ENCODE measurements at places on chromosomes 3 and 15.

- no peak for DNase-seq
Measured at GRCh38 chr3:67580430-67581000, 73.9 kb downstream of the SUCLG2 start.

DNA sequence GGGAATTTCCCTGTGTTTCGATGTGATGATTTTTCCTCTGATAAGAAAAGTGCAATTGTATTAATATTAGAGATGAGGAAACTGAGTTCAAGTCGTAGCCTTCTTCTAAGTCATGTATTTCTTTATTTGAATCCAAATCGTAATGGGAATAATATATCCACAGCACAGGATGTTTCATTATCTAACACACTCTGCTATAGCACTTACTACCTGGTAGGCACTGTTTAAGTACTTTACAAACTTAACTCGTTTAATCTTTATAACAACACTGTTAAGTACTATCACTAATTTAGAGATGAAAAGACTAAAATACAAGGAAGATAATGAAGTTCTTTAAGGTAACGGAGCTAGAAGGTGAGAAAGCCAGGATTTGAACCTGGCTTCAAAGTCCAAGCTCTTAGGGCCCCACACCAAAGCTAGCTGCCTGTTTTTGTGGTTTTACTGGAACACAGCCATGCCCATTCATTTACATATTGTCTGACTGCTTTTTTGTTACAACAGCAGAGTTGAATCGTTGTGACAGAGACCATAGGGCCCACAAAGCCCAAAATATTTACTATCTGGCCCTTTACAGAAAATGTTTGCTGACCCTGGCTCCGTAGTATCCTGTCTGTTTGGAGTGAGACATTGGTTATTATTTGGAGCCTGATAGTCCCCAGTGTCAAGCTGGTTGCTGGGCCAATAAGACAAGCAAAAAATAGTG lies 9.6 kb upstream of the ATP13A3 start:
- DNase-seq = no peak

DNA sequence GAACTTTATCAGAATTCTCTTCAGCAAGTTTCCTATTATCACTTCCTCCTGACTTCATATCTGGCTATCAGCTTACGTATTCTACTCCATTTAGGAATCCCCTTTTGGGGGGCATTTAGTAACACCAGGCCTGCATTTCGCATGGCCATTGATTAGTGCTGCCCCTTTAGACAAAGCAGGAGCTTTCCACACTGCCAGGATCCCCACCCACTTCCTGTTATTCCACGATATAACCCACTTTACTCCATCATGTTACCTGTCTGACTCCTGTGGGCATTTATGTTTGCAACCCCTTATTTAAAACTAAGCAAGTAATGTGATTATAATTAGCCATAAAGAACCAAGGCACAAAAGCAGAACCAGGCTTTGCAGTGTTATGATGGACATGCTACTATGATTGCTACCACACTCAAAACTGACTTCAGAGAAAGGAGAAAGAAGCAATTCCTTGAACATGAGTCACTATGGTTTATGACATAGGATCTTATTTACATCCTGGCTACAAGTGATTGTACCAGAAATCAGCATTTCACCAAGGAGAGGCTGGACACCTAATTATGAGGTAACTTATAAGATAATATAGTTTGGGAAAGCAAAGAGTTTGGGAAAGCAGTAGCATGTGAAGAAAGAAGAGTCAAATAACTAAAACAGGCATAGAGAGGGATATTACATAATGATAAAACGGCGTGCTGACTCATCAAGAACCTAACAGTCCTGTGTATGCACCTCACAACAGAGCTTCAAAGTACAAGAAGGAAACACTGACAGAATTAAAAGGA lies 96.3 kb downstream of the IGSF11 start:
- no peak for DNase-seq

DNA sequence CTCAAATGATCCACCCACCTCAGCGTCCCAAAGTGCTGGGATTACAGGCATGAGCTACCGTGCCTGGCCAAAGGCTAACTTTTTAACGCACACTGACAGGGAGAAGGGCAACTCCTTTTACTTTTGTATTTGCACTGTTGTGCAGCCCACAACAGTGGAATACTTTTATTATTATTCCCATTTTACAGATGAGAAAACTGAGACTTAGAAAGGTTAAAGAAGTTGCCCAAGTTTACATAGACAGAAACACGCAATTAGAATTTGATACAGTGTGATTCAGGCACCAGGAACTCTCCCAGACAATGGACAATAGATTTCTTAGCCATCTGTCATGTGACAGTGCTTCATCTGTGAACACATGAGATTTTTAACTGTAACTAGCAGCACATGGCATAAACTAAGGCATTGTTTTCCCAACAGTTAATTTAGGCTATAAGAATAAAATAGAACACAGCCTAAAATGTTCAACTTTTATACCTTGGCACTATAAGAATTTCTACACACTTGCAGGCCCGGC lies 18.8 kb downstream of the STAG1 start:
- DNase-seq = no peak

DNA sequence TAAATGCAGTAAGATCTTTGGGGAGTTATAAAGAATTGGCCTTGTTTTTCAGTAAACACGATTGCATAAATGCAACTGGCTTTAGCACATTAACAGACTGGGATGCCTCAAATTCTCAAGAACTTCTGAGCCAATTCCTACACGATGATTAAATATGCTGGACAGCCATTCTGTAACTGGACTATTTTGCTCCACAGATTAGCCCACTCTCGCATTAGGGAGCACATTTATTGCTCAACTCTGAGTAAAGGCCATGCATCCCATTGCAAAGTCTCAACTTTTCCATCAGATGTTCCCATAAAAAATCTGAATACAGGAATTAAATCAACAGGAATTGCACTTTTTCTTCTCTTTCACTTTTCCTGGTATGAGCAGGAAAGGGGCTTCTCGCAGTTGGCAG lies 66.7 kb upstream of the PRICKLE2 start:
- DNase-seq = no peak
